DMS79 (cell line): ENCODE measurements at places on chromosomes 16 and 17.

DNA sequence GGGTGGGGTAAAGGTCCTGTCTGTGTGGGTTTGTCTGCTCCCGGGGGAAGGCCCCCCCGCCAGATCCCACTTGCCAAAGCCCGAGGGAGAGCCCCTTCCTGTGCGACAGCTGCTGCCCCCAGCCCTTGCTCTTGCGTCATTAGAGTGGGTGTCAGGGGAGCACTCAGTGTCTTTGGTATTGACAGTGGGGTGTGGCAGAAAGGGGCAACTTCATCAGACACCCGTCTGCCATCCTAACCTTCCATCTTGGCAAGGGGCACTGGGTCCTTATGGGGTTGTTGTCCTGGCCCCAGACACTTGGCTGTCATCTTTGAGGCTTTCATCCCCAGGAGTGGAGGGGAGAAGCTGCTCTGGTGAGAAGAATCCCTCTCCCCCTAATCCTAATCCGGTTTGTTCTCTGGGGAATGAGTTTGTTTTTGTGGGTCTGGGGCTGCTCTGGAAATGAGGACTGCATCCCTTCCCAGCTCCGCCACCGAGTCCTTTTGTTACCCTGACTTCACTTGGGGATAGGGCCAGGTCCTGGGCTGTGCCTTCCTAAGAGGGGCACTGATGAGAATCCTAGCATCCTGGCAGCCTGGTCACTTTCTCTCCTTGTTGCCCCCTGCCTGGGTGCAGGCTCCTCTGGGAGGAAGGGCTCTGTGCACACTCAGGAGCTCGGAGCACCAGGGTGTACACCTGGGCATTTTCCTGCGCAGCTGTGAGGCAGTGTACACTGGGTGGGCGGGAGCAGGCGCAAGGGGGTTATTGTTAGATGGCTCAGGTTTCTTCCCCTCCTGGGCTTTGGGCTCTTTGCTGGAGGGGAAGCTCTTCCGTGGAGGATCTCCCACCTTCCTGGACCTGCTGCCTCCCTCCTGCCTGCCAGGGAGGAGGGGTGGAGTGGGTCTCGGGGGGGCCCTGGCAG is 21.1 kb downstream of the GJD3 start:
- no peak for DNase-seq

- peak; percentile 35 for DNase-seq
Measured at GRCh38 chr17:81453076-81453475, 57.8 kb downstream of the BAHCC1 start.

DNA sequence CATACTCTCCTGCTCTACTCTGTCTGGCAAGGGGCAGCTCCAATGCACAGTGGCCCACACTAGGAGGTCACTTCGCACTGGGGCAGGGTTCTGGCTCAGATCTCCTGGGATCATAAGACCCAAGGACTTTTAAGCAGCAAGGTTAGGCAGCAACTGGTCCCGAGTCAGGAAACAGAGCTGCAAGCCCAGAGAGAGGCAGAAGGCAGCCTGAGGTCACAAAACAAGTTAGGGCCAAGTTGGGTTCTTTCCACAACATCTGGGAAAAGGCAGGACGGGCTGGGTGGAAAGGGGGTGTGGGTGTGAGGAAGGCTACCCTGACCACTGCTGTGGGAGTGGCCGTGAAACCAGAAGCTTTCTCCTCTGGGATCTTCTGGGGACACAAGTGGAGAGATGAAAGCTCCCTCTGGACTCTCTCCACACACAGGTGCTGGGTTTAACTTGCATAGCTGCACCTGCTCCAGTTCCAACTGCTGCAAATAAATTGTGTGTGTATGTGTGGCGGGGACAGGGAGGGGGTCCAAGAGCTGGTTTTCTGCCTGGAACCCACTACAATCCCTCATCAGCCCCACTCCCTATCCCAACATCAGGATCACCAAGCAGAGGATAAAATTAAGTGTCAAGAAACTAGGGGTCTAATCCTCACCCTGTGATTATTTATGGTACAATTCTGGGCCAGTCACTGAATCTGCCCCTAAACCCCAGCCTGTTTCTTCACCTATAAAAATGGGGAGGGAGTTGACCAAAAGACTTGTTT is 8.0 kb upstream of the TSPOAP1 start:
- no peak for DNase-seq

DNA sequence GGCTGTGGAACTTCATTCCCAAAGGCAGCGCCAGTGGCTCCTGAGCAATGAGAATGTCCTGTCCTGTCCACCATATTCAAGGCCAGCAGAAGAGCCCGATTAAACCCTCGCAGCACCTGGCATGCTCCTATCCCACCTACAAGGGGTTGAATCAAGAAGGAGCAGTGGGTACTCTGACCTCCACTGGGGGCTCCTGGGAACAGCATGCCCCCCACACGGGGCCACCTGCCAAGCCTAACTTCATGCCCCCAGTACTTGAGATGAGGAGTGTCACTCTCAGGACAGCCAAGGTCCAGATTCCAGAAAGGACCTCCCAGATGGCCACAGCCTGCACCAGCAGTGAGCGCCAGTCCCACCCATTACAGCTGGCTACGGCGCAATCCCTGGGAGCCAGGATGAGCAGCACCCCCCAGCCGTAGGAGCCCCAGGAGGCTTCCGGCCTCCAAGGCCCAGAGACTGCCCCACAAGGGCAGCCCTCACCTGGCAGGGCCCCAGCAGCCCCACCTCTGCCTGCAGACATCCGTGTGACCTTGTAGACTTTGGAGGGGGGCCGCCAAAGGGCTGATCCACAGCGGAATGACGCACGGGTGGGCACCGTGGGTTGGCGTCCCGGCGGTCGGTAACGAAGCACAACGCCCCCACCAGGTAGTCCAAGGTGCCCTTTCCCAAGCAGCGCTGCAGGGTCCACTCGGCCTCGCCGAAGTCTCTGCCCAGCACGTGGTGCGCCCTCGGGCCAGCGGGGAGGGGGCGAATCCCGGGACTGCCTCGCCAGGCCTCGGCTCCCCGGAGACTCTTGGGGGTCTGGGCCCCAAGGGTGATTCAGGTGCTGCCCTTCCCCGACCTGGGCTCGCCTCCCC is 1.0 kb upstream of the MPDU1 start:
- DNase-seq, result no peak

DNA sequence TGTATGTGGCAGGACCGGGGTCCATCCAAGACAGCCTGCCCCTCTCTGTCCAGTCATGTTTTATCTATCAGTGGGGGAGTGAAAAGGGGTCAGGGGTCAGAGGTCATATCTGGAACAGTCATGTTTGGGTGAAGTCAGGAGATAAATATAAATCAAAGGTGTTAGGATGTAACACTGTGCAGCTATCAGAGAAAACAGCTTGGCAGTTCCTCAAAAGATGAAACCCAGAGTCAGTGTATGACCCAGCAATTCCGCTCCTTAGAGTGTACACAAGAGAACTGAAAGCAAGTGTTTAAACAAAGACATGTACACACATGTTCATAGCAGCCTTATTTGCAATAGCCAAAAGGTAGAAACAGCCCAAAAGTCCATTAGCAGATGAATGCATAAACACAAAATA is 361.3 kb downstream of the FOXL1 start:
- DNase-seq, result no peak

GRCh38 chr16:86831366-86831765 is 253.0 kb downstream of the FOXL1 start:
- no peak for DNase-seq

DNA sequence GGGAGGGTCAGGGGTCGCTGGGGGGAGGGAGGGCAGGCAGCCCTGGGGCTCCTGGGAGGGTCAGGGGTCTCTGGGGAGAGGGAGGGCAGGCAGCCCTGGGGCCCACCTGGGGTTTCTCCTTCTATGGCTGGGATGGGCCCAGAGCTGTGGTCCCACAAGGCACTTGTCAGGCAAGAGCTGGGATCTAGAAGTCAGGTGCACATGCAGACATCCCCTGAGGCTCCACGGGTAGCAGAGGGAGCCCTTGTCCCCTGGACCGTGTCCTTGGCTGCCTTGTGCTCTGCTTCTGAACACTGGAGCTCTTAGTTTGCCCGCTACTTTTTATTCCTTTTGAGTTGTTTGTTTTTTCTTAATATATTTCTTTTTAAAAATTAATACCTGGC is 1.8 kb downstream of the TUBB3 start:
- DNase-seq, result peak; percentile 9

GRCh38 chr17:199806-200545 is 18.5 kb upstream of the DOC2B start:
- DNase-seq, result no peak

- DNase-seq, result no peak
Measured at GRCh38 chr16:20933589-20933988, 33.0 kb downstream of the LYRM1 start.
